Karpas-422 (cell line): ENCODE measurements at places on chromosomes 1 and 21. TPM values are rescaled to one million over a fixed set of nuclear protein-coding genes. Genes with fewer than 3 reads are reported as not detected.

DNA sequence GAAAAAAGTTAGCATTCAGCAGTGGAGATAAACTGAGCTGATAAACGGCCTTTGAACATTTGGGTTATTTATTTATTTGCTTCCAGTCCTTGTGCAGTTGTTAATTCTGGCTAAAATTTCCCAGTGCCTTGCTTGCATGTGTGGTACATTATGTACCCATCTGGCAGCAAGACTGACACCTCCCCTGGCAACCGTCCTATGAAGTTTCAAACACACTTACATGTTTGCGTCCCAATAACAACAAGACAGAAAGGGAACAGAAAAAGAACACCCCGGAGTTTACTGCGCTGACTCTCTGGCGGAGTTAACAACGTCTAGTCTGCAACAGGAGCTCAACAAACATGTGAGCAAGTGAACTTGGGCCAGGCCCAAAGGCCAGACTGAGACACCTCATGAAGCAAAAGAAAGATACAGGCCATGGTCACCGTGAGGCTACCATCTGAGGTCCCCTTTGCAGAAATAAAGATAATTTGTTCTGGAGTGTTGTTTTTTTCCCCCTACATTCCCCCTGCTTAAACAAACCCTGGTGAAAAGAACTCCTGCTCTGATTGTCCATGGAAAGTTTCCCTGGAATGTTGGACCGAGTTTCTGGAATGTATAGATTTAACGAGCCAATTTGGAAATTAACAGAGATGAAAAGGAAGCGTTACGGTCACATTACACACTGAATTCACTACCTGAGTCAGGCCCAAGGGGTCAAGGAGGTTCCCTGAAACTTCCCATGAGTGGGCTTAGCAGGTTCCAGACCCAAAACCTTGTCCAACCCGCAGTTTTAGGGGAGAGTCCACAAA is 33.4 kb downstream of the TRABD2B start:
- no peaks in the 10 kb centered on the region for H3K36me3 ChIP-seq
- H3K4me1 ChIP-seq, result no peaks in the 10 kb centered on the region
- DNase-seq, result no peak
- H3K27me3 ChIP-seq, result no peaks in the 10 kb centered on the region

GRCh38 chr21:34693192-34693810 is 24.5 kb downstream of the CLIC6 start:
- H3K27ac ChIP-seq, result no peak overlapping the region
- no peaks in the 10 kb centered on the region for H3K27me3 ChIP-seq

Gene CENPF
- 44.0 and 54.1 TPM in 2 replicates for total RNA-seq

- H3K4me3 ChIP-seq, result no peak overlapping the region
- H3K36me3 ChIP-seq, result no peaks in the 10 kb centered on the region
- no peak for DNase-seq
- no peaks in the 10 kb centered on the region for H3K27me3 ChIP-seq
Observed at GRCh38 chr1:179968284-179968993, 13.8 kb downstream of the CEP350 start.

Gene MTARC1
- 0.04 TPM in 1 of 2 replicates, not detected in the other for total RNA-seq

Gene TCEA3
- not detected in 2 replicates for total RNA-seq

Gene G0S2
- 6.9 and 17.2 TPM in 2 replicates for total RNA-seq

GRCh38 chr1:185215911-185216310 is 58.9 kb downstream of the SWT1 start:
- H3K27me3 ChIP-seq, result no peaks in the 10 kb centered on the region
- H3K36me3 ChIP-seq, result no peaks in the 10 kb centered on the region
- no peaks in the 10 kb centered on the region for H3K4me1 ChIP-seq
- no peak overlapping the region for H3K4me3 ChIP-seq
